Colonic mucosa (tissue), 4 donors: ENCODE measurements at places on chromosomes 1 and 21. TPM values are rescaled to one million over a fixed set of nuclear protein-coding genes. Genes with fewer than 3 reads are reported as not detected.

ERICH3 gene
- not detected for total RNA-seq

EGLN1 gene
- 36.6 TPM for total RNA-seq

- no peaks in the 10 kb centered on the region for H3K36me3 ChIP-seq
- H3K4me3 ChIP-seq, result no peak overlapping the region
- H3K27ac ChIP-seq, result no peak overlapping the region
- H3K4me1 ChIP-seq, result no peaks in the 10 kb centered on the region
- H3K27me3 ChIP-seq, result no peaks in the 10 kb centered on the region
Observed at GRCh38 chr1:187909382-187909781, 1080.6 kb downstream of the PLA2G4A start.

DNA sequence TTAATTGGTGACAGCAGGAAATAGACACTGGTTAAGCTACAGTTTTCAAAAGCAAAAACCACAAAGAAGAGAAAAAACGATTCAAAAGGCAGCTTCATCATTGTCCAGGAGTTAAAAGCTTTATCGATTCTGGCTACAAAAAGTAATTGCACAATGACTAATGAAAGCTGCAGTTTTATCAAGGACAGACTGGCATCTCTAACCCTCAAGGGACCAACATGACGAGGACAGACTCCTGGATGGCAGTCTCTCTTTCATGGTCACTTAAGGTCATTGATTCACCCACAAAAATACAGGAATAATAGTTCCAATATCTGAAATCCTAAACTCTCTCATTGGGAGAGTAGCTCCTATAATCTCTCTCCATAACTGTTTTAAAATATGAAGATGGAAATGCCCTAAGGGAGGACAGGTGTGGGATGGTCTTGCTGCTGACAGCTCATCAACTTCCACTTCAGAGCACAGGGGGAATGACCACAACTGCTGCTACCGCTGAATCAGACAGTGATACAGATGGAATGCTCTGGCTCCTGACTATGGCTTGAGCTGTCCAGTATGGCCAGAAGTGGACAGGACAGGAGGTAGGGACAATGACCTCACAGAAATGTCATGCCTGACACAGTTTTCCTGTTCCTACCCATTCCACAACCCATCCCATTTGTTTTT is 17.4 kb upstream of the CPLANE2 start:
- H3K27ac ChIP-seq, result no peak overlapping the region
- H3K4me1 ChIP-seq, result peaks cover 8% of the 10 kb centered on the region
- H3K36me3 ChIP-seq, result peaks cover 8% of the 10 kb centered on the region
- DNase-seq, result no peak

DNA sequence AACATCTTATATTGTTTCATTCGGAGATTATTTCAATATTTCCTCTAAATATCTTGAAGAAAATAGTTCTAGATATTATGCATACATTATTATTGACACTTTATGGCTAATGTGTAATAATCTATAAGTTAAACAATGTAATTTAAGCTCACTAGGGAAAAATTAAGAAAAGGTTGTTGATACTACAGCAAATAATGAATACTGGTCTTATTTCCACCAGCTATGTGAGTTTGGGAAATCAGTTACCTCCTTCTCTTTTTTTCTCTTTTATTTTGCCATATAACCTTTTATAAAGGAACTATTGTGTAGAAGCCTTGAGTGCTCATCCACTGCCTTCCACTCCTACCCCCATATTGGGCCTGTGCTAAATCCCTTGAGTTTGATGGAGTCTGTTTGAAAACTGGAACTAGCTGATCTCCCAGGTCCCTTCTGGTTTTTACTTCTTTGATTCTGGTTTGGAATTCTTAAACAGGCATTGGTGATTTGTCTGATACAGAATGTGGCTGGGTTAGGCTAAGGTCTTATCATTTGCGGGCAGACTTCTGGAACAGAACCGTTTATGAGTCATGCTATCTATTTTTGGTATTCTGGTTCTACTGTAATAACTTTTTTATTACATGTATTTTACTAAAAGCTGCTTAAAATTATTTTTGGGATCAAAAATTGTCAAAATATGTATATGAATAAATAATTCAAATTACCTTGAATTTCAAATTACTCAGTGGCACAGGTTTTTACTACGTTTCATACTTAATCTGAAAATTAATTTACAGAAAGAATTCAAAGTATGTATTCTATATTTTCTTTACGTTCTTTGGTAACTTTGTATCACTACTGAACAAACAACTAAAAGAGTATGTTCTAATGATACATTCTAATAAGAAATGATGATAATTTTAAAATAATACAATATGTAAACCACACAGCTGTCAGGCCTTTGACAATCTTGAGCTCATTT is 5.0 kb upstream of the CDC14A start:
- H3K4me1 ChIP-seq, result no peaks in the 10 kb centered on the region
- H3K27ac ChIP-seq, result no peak overlapping the region
- no peak for DNase-seq
- H3K36me3 ChIP-seq, result no peaks in the 10 kb centered on the region
- no peaks in the 10 kb centered on the region for H3K27me3 ChIP-seq

DNA sequence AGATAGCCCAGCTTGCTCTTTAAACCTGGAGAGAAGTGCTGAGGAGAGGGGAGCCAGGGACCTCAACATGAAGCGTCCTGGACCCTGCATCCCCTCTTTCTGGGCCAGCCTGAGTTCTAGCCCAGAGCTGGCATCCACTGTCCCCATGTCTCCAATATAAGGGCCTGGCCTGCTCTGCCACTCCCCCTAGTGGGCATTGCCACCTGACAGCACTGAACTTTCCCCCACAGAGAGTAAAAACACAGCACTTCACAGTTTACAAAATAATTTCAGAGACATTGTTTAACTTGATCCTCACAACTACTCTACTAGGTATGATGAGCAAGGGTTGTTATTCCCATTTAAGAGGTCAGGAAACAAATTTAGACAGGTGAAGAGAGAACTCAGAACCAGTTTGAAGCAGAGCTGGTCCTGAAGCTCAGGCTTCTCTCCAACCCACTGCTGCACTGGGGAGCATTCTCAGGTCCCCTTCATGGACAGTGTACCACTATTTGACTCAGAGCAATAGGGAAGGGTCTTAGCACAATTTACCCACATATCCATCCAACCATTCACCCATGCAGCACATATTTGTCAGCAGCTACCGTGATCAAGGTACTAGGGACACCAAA is 151.2 kb downstream of the DMRTA2 start:
- H3K4me3 ChIP-seq, result no peak overlapping the region
- H3K27me3 ChIP-seq, result no peaks in the 10 kb centered on the region
- no peaks in the 10 kb centered on the region for H3K4me1 ChIP-seq
- no peaks in the 10 kb centered on the region for H3K36me3 ChIP-seq
- H3K27ac ChIP-seq, result no peak overlapping the region
